ENCODE measurements at places on chromosomes 1 and 21. TPM values are rescaled to one million over a fixed set of nuclear protein-coding genes. Genes with fewer than 3 reads are reported as not detected.

Gene ST3GAL3
- 11.4 TPM for total RNA-seq

Gene MAP1LC3C
- total RNA-seq, result 3.4 TPM

Gene PTPN7
- total RNA-seq, result 0.58 TPM

Gene AHDC1
- total RNA-seq, result 74.0 TPM

Gene VWA5B1
- total RNA-seq, result not detected

Gene SUSD4
- total RNA-seq, result 18.8 TPM

Gene ERG
- 0.84 TPM for total RNA-seq

Gene AADACL3
- not detected for total RNA-seq

- H3K4me3 ChIP-seq, result no peak overlapping the region
- H3K36me3 ChIP-seq, result no peaks in the 10 kb centered on the region
- no peaks in the 10 kb centered on the region for H3K27me3 ChIP-seq
- no peak overlapping the region for H3K27ac ChIP-seq
These were observed 11.0 kb upstream of the SERBP1 start for GRCh38 chr1:67441183-67441582.

DNA sequence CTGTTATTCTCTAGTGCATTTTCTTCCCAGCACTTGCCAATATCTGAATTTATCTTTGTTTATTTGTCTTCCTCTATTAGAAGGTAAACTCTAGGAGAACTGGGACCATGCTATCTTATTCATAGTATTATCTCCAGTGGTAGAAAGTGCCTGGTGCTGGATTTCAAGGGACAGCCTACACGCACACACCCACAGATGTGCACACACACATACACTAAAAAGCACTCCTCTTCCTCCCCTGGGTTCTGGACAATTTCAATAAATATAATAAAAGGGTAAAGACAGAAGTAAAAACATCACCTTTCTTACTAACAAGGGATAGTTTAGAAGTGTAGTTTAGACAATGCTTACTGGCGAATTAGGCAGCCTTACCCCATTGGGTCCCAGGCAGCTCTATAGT lies 28.5 kb upstream of the USP24 start:
- no peak overlapping the region for H3K27ac ChIP-seq
- H3K4me1 ChIP-seq, result no peaks in the 10 kb centered on the region
- H3K36me3 ChIP-seq, result no peaks in the 10 kb centered on the region
- no peak for DNase-seq
- no peaks in the 10 kb centered on the region for H3K27me3 ChIP-seq

DNA sequence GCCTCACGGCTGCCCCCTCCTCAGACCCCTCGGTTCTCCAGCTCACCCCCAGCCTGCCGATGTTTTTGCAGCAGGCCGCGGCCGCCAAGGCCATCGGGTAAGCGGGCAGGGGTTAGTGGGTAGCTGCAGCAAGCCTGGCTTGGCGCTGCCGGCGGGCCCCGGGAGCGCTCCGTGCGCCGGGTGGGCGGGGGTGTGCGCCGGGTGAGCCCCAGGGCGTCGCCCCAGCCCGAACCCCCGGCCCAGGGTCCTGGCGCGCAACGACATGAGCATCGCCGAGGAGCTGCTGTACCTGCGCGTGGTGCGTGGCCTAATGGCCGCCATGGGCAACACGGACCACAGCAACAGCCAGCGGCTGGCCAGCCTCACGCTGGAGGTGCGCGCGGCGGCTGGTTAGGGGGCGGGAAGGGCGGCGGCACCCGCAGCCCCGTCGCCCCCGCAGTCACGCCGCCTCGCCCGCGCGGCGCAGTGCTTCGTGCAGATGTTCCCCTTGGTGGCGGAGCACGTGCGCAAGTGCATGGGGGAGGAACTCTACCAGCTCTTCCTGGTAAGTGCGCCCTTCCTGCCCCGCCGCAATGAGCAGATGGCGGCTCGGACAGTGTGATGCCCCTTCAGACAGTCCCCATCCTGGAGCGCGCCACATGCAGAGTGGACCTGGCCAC lies 6.5 kb downstream of the RNU5D-1 start:
- H3K27ac ChIP-seq, result no peak overlapping the region
- H3K4me1 ChIP-seq, result no peaks in the 10 kb centered on the region
- H3K27me3 ChIP-seq, result no peaks in the 10 kb centered on the region
- H3K4me3 ChIP-seq, result no peak overlapping the region
- H3K36me3 ChIP-seq, result no peaks in the 10 kb centered on the region

GRCh38 chr1:64623750-64624191 lies 121.1 kb upstream of the RAVER2 start:
- peaks cover 16% of the 10 kb centered on the region for H3K4me1 ChIP-seq
- H3K27ac ChIP-seq, result peak overlapping the region; percentile 65
- peaks cover 11% of the 10 kb centered on the region for H3K27me3 ChIP-seq
- no peaks in the 10 kb centered on the region for H3K36me3 ChIP-seq
- DNase-seq, result peak; percentile 93

DNA sequence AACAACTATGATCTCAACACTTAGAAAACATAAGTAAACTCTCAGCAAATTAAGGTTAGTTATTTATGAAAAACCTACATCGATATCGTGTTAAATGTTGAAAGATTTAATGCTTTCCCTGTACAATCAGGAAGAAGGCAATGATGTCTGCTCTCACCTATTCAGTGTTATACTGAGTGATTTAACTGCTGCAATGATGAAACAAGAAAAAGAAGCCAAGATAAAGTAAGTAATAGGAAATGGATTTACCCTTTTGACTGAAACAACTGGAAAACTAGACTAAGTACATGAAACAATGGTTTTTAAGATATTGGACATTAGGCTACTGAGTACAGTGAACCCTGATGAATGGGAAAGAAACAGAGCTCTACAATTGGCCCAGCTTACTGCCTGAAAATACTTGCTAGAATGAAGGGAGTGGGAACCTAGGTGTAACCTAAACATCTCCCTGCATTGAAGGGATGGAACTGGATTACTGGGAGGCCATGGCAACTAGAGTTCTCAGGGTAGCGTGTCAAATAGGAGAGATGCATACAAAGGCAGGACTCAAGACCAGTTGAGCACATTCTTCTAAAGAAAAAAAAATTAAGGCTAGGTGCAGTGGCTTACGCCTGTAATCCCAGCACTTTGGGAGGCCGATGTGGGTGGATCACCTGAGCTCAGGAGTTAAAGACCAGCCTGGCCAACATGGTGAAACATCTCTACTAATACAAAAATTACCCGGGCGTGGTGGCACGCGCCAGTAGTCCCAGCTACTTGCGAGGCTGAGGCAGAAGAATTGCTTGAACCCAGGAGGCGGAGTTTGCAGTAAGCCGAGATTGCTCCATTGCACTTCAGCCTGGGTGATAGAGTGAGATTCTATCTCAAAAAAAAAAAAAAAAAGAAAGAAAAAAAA lies 37.3 kb downstream of the SNRPE start:
- no peak overlapping the region for H3K4me3 ChIP-seq
- H3K27me3 ChIP-seq, result no peaks in the 10 kb centered on the region
- H3K27ac ChIP-seq, result no peak overlapping the region
- no peaks in the 10 kb centered on the region for H3K36me3 ChIP-seq
- DNase-seq, result no peak

GRCh38 chr1:204511366-204511765 lies 4.8 kb upstream of the MDM4 start:
- H3K36me3 ChIP-seq, result no peaks in the 10 kb centered on the region
- H3K4me1 ChIP-seq, result peaks cover 2% of the 10 kb centered on the region
- no peak overlapping the region for H3K27ac ChIP-seq
- no peak overlapping the region for H3K4me3 ChIP-seq
- H3K27me3 ChIP-seq, result no peaks in the 10 kb centered on the region
- DNase-seq, result no peak

GRCh38 chr1:54547601-54548388 lies at the start of gene ACOT11:
Gene ACOT11 (plus strand): TSS chr1:54548228. CDS start chr1:54548310, 82 bp downstream.
- DNase-seq, result peak; percentile 39
- peaks cover 17% of the 10 kb centered on the region for H3K4me1 ChIP-seq
- no peaks in the 10 kb centered on the region for H3K36me3 ChIP-seq
- no peak within 1 kb of the TSS for H3K4me3 ChIP-seq
- H3K27ac ChIP-seq, result no peak within 1 kb of the TSS

GRCh38 chr21:17901458-17902079 lies 82.4 kb upstream of the C21orf91 start:
- no peak overlapping the region for H3K4me3 ChIP-seq
- DNase-seq, result peak; percentile 12
- no peaks in the 10 kb centered on the region for H3K4me1 ChIP-seq
- H3K27me3 ChIP-seq, result no peaks in the 10 kb centered on the region
- H3K27ac ChIP-seq, result no peak overlapping the region
